ENCODE measurements at places on chromosomes 16 and 17.
A peak's percentile ranks its signal among the peaks of the same experiment; 100 is the strongest.

DNA sequence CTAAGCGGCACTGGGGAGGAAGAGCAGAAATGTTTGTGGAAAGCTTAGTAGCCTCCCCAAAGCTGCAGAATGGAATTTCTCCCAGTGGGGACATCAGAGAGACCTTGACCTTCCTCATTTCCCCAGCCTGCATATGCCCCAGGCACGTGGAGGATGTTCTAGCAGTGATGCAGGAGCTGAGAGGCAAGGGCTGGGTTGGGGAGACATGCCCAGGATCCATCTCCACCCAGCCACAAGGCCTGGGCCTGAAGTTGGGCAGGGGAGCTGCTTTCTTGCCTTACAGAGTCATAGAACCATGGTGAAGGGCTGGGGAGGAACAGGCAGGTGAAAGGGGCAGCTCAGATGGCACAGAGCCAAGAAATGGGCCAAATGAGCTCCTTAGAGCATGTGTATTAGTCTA lies 104.0 kb downstream of the TMEM132E start:
- DNase-seq, result no peak

DNA sequence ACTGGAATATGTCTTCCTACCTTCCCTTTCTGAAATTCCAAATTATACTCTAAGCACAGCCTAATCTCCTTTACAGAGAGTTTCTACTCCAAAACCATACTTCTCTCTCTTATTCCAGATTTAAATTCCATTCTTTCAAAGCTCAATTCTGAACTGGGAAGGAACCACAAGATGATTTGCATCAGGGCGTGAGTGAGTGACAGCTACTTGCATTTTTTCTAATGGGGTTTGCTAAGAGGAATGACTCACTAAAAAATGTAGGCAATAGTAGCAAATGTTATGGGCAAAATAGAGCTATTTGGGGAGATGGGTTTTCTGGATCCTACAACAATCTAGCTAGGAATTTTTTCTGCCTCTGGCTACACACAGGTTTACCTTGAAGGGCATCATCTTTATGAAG lies 244.6 kb upstream of the PSMD7 start:
- DNase-seq, result no peak

DNA sequence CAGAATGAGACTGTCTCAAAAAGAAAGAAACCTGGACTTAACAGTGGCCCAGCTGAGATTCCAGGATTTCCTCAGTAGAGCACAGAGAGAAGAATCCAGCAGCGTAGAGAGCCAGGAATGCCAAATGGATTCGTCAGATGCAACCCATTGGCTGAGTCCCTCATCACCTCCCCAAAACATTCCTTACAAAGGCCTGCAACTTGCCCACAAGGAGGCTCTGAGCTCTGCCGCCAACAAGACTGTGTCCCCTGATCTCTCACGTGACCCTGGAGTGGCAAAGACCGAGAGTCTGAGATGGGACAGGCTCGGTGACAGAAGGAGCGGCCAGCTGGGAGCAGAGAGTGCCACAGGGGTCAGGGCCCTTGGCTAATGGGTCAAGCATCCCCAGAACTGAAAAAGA lies 6.9 kb upstream of the CHMP6 start:
- no peak for DNase-seq

DNA sequence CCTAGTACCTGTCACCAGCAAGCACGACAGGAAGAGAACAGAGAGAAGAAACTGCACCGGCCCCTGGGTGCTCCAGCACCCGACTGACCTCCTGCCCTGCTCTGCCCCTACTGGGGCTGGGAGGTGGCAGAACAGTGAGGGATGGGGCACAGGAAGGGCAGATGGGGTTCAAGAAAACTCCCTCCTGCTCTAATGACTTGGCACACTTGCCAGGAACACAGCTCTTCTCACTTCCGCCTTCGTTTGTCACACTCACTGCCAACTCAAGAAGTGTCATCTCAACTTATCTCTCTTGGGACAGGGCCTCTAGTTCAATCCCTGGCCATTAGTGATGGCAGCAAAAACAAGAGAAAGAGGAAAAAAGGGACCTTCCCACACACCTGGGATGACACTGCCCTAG lies 42.7 kb upstream of the ICAM2 start:
- no peak for DNase-seq

GRCh38 chr16:1131378-1131994 lies 21.4 kb upstream of the CACNA1H start:
- no peak for DNase-seq

GRCh38 chr16:83779886-83780285 lies 27.9 kb upstream of the HSBP1 start:
- DNase-seq, result no peak

DNA sequence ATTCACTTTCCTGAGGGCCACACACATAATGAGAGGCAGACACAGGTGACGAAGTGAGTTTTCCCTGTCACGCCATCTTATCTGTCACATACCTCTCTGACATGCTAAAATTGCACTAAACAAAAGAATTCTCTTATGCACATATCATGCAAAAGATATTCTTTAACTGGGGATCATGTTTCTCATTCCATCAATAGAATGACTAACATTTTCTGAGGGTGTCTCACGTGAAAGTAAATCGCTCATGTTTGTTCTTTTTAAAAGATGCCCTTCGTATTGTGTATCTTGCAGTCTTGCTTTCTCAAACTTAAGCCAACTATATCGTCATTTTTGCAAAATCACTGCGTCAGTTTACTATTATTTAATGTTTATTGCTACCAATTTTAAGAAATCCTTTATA lies 306.4 kb downstream of the WWOX start:
- DNase-seq, result no peak

DNA sequence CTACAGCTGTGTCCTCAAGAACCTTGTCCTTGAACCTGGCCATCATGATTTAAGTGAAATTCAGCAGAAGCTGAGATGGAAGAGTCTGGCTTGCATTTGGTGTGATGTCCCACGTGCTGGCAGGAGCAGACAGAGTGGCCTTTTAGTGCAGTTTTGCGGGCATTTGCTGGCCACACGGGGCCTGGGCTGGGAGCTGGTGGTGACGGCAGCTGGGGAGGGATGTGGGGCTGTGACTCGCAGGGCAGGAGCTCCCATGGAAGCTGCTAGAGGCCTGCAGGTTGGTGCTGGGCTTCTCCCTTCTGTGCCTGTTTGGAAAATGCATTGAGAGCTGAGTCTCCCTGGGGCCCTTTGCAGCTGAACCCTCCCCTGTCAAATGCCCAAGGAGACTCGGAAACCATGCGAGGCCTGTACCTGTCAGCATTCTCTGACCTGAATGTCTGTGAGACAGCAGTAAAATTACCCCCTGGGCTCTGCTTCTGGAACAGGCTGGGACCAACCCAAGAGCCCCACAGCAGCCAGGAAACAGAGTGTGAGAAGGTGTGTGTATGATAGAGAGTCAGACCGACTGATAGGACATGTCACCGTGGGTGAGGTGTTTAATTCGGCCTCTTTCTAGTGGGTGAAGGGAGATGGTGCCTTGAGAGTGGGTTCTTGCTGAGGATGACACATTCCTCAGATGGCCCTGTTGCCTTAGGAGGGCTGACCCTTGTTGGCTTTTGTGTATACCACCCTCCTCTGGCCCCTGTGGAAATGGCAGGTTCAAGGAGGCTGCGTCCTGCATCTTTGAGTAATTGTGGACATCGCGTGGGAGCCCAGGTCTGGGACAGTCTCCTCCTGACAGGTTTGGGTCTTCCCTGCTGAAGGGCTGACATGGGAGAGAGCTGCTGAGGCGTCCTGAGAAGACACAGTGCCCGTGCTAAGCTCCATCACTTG lies 145.5 kb downstream of the MSI2 start:
- no peak for DNase-seq

- no peak for DNase-seq
Observed at GRCh38 chr16:13997526-13997925, 73.6 kb upstream of the MRTFB start.

DNA sequence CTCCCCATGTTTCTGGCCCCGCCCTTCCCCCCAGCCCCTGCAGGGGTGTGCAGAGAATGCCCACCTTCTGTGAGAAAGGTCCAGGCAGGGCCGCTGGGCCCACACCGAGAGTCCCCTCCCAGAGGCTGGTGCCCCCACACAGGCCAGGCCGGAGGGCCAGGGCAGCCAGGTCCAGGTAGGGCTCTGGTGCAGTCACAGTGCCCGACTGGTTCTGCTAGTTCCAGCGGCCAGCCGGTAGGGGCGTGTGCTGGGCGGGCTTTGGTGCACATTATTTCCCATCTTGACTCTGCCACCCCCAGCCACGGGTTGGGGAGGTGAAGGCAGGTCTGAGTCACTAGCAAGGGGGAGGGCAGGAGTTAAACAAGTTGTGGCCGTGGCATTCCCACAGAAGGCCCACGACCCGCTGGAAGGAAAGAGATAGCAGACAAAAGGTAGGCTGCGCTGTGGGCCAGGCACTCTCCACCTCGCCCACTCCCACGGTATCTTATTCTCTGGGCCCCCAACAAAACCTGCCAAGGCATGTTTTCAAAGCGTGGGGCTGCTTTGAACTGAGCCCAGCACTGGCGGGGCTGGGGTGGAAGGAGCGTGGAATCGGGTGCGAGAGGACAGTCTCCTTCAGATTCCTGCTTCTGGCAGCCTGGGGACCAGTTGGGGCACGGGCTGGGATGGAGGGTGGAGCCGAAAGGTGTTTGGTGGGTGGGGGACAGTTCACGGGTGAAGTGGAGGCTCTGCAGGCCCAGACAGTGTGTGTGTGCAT lies 1.9 kb downstream of the EPN3 start:
- peak; percentile 48 for DNase-seq

GRCh38 chr17:51481370-51481769 lies 221.0 kb downstream of the UTP18 start:
- DNase-seq, result no peak

- DNase-seq, result no peak
Observed at GRCh38 chr17:45814622-45815606, 29.8 kb upstream of the SPPL2C start.

DNA sequence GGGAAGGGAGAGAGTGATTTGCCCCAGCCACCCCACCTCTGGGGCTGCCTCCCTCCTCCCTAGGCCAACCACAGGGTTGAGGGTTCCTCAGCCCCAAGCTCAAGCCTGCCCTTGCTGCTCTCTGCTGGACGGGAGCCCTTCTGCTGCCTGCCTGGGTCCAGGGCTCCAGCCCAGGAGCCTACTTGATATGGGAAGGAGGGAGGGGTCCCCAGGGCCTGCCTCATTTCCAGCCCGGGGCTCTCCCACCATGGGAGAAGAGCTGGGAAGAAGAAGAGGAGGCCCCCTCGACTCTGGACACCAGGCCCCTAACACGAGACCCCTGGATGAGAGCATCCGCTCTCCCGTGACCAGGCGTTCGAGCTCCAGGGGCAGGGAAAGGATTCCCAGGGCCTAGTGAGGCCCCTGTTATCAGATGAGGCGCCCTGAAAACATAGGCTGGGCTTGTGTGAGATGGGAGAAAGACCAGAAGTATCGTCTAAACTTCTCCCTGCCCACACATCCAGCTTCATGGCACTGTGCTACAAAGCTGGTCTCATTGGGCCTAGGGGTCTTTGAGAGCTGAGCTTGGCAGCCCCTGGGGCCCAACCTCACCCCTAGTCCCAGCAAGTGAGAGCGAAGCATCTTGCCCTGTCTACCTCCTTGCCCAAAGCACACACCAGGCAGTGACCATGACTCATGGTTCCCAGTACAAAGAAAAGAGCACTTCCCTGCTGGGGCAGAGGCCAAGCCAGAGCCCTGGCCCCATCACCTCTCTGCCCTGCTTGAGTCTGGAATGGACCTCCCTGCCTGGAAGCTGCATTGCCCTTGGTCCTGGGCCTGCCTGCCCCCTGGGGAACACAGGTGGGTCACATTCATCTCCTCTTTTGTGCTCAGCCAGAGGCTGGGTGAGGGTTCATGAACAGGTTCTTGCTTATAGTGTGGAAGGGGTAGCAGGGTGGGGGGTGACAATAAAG lies 987 bp downstream of the SLC16A5 start:
- DNase-seq, result no peak

DNA sequence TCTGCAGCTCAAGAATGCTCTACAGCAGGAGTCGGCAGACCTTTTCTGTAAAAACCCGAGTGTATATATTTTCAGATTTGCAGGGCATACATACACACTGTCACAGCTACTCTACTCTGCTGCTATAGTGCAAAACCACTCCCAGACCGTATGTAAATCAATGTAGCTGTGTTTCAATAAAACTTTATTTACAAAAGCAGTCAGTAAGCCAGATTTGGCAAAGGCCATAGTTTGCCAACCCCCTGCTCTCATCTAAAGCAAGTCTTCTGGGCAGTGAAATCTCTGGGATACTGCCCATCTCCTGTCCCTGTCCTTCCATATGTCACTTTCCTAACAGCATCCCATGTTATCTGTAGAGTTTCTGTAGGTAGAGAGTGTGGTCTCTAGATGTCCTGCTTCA lies 57.2 kb upstream of the GSG1L start:
- no peak for DNase-seq

DNA sequence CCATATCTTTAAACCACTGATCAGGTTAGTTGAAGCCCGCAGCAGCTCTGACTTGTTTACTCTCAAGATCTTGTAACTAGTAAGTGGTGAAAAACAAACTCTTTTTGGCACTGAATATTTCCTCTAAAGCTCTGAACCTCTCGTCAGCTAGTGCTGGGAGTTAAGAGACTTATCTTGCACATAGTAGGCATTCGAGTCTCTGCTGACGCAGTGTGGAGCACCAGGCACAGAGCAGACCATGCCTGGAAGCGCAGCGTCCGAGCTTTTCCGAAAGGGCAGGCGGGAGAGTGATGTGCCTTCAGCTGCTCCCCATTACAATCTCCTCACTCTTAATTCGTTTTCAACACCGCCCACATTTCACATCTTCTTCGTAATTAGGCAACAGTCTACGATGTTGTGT lies 63.0 kb downstream of the SMG6 start:
- no peak for DNase-seq

DNA sequence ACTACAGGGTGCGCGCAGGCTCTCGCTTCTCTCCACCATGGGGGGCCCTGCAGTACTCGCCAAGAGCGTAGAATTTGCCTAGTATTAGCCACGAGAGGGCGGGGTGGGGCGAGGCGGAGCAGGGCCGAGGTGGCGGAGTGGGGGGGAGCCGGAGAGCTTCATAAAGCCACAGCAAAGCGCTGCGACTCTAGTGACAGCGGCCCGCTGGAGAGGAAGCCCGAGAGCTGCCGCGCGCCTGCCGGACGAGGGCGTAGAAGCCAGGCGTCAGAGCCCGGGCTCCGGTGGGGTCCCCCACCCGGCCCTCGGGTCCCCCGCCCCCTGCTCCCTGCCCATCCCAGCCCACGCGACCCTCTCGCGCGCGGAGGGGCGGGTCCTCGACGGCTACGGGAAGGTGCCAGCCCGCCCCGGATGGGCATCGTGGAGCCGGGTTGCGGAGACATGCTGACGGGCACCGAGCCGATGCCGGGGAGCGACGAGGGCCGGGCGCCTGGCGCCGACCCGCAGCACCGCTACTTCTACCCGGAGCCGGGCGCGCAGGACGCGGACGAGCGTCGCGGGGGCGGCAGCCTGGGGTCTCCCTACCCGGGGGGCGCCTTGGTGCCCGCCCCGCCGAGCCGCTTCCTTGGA lies at the start of gene TBX21:
TSS of gene TBX21 (plus strand) at position 190 of the 627 bp plus-strand sequence. CDS start at position 409, 219 bp downstream.
- DNase-seq, result peak; percentile 90

GRCh38 chr17:44318077-44318892 lies 6.3 kb downstream of the SLC25A39 start:
- no peak for DNase-seq

- DNase-seq, result no peak
Observed at GRCh38 chr17:51059781-51060180, 60.9 kb downstream of the SPAG9 start.

GRCh38 chr17:49439673-49440571 lies 25.2 kb upstream of the PHB1 start:
- no peak for DNase-seq
